Activated T-helper 1 cell treated with anti-CD3 and anti-CD28 coated beads, Interleukin-2, amount 50 U/mL, for 16 hours (primary cell): ENCODE measurements at places on chromosomes 6 and 20.

- DNase-seq = no peak
Measured at GRCh38 chr6:160010067-160010466, 41.2 kb downstream of the IGF2R start.

GRCh38 chr20:3689978-3690377 is 8.2 kb upstream of the ADAM33 start:
- no peak for DNase-seq

- DNase-seq = no peak
Measured at GRCh38 chr20:20439602-20440190, 71.8 kb downstream of the INSM1 start.

- no peak for DNase-seq
Measured at GRCh38 chr6:19721766-19722377, 115.3 kb upstream of the ID4 start.

GRCh38 chr20:4297127-4297826 is 281.9 kb upstream of the RNF24 start:
- DNase-seq = no peak

GRCh38 chr6:15516923-15517560 is 145.8 kb downstream of the DTNBP1 start:
- DNase-seq = no peak
